ENCODE measurements at places on chromosomes 12 and 14.

GRCh38 chr14:100429537-100429936, 106.4 kb downstream of the SLC25A47 start:
- no peaks in the 10 kb centered on the region for H3K4me1 ChIP-seq
- no peaks in the 10 kb centered on the region for H3K27me3 ChIP-seq
- H3K27ac ChIP-seq = no peak overlapping the region
- H3K4me3 ChIP-seq = no peak overlapping the region

DNA sequence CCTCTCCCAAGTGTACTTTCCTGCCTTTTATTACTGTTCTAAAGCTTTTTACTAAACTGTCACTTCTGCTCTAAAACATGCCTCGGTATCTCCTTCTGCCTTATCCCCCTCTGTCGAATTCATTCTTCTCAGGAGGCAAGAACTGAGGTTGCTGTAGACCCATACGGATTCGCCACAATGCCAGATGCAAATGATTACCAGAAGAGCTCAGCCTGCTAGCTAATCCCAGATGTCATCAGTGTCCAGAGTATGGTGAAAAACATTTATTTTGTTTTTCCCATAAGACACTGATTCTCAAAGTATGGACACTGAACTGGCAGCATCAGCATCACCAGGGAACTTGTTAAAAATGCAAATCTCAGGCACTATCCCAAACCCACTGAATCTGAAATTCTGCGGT, 359.3 kb downstream of the TMTC2 start:
- no peak overlapping the region for H3K4me3 ChIP-seq
- H3K27ac ChIP-seq = no peak overlapping the region
- H3K4me1 ChIP-seq = peaks cover 7% of the 10 kb centered on the region
- no peaks in the 10 kb centered on the region for H3K36me3 ChIP-seq

GRCh38 chr12:107134558-107134957, 41.2 kb upstream of the CRY1 start:
- H3K27ac ChIP-seq = no peak overlapping the region
- H3K36me3 ChIP-seq = no peaks in the 10 kb centered on the region
- DNase-seq = peak; percentile 63
- no peaks in the 10 kb centered on the region for H3K4me1 ChIP-seq
- H3K4me3 ChIP-seq = no peak overlapping the region

- no peak overlapping the region for H3K27ac ChIP-seq
- H3K27me3 ChIP-seq = no peaks in the 10 kb centered on the region
- H3K4me3 ChIP-seq = no peak overlapping the region
- no peak for DNase-seq
- no peaks in the 10 kb centered on the region for H3K36me3 ChIP-seq
These were observed 32.8 kb downstream of the ARHGAP5 start for GRCh38 chr14:32109676-32110547.

- H3K27ac ChIP-seq = no peak overlapping the region
- H3K4me3 ChIP-seq = no peak overlapping the region
- H3K27me3 ChIP-seq = no peaks in the 10 kb centered on the region
- H3K36me3 ChIP-seq = no peaks in the 10 kb centered on the region
- peaks cover 8% of the 10 kb centered on the region for H3K4me1 ChIP-seq
These were observed 153.2 kb downstream of the SLC35F4 start for GRCh38 chr14:57712698-57713097.

- no peak for DNase-seq
- no peaks in the 10 kb centered on the region for H3K27me3 ChIP-seq
- H3K27ac ChIP-seq = no peak overlapping the region
- H3K4me3 ChIP-seq = no peak overlapping the region
- no peaks in the 10 kb centered on the region for H3K4me1 ChIP-seq
These were observed 11.8 kb upstream of the POLR3B start for GRCh38 chr12:106345746-106346145.

Measured in H1 (cell line).